ENCODE measurements at places on chromosomes 5 and 9.

GRCh38 chr9:87148331-87149104, 201.2 kb upstream of the GAS1 start:
- no peak for DNase-seq

DNA sequence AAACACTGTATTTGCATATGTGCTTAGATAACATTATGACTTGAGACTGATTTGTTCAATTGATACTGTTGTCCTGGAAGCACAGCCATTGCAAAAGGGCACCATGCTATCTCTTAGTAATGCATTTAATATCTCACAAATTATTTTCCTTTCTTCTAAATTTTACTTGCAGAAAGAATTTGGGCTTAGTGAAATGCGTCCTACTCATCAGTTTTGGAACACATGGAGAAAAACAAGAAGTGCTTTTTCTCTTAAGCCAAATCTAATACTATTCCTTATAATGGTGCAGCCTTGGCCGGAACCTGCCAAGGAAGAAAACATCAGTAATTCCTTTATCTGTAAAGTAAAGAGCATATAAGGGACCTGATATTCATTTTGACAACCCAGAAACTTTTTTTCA, 172.2 kb upstream of the ZNF608 start:
- no peak for DNase-seq

DNA sequence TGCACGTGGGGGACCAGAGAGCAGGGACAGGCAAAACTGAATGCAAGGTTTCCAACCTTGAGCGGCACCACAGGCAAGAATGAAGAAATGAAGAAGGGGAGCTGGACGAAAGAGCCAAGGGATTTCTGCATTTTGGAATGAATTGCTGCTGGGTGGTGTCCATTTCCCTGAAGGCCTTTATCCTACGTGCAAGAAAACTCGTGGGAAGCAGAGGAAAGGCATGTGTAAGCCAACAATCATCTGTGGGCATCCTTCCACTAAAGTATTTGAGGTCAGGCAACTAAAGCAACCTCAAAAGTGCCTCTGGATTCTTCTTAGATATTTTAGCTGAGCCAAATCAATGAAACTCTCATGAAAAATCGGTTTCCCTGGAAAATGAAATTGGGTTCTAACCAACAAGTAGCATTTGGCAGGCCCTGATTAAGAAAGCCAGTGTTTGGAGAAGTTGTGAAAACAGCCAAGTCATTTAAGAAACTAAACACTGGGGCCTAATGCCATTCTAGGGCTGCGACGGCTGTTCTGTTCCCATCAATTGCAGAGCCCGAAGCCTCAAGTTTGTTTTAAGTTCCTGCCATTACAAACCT, 4.7 kb upstream of the TGFBI start:
- DNase-seq = no peak

- DNase-seq = no peak
Observed at GRCh38 chr5:5795074-5795771, 372.7 kb downstream of the ICE1 start.

GRCh38 chr5:67156976-67157583, 39.5 kb downstream of the CD180 start:
- peak; percentile 26 for DNase-seq

GRCh38 chr9:135926402-135927194, 19.3 kb upstream of the CAMSAP1 start:
- DNase-seq = peak; percentile 80

GRCh38 chr5:10580531-10581423, 16.9 kb downstream of the ANKRD33B start:
- DNase-seq = no peak

DNA sequence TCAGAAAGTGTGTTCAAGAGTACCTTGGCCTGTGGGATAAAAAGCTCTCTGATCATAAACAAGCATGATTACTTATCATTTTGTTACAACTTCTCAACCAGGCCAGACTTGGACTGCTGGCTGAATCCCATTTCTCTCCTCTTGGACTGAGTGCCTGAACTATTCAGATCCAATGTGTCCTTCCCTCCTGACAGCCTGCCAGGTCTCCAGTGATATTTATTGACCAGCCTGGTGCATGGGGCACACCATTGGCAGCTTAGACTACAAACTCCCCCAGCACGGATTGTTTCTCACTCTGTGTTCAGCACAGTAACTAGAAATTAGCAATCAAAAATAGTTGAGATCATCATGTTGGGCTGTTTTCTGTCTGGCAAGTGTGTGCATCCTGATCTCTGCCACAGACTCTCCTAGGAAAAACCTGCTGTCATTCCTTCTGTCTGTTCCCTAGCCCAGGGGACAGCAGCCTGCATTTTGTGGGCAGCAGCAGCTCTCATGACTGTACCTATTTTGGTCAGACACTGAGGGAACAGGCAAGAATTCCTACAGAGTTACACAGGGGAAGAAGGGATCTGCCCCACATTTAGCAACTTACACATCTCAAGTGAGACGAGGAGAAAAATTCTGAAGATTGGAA, 348.1 kb downstream of the ADAMTS6 start:
- DNase-seq = no peak

Data from stimulated activated naive CD8-positive, alpha-beta T cell treated with anti-CD3 and anti-CD28 coated beads, Interleukin-15, amount 100 ng/mL, for 72 hours (primary cell).